Colonic mucosa (tissue), 4 donors: ENCODE measurements at places on chromosomes 6 and 20.

DNA sequence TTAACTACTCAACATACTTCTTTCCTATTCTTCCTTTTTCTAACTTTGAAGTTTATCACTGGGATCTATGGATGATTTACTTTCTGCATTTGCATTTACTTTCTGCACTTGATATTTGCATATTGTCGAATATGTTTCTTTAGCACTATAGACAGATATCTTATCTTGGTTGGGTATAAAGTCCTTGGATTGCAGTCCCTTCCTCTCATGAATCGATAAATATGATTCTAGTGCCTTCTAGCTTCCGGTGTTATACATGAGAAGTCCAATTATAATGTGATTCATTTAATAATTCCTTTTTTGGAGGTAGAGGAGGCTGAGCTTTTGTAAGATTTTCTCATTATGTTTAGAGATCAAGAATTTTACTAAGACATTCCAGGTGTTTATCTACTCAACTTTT, 321.2 kb upstream of the RUNX2 start:
- DNase-seq: no peak

DNA sequence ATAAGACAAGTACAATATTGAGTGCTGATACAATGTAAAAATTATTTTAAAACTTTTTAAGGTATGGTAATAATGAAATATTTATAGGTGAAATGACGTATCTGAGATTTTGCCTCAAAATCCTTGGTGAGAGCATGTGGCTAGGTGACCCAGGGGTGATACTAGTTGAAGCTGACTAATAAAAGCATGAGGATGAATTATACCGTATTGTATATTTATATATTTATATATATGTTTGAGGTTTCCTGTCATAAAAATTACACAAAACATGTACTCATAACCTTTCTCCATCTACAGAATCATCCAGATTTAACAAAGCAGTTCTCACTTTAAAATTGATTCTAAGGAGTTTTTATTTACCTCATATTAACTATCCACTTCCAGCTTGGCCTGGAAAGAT, 358.1 kb downstream of the CDKAL1 start:
- DNase-seq: no peak

- DNase-seq: no peak
Measured at GRCh38 chr20:50286609-50287008, 96.0 kb downstream of the CEBPB start.

- no peak for DNase-seq
Measured at GRCh38 chr6:46993846-46994245, 48.3 kb downstream of the ADGRF1 start.

- no peak for DNase-seq
Measured at GRCh38 chr6:107458672-107459282, 587 bp downstream of the PDSS2 start.

- no peak for DNase-seq
Measured at GRCh38 chr20:61871160-61871559, 194.5 kb downstream of the TAF4 start.

DNA sequence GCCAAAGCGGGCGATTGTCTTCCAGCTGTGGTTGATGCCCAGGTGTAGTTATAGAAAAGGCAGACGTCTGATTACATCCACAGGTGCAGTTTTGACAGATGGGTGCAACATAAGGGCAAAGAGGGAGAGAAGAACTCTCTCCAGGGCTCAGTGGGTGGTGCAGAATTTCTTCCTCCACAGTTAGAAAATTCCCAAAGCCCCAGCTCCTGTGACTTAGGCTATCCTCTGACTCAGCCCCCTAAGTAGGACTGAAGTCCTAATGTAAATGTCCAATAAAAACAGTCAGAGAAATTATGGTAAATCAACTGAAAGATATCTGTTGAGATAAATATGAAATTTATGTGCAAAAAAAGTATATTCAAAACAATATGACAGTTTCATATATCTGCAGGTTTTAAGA, 31.4 kb downstream of the LYRM4 start:
- DNase-seq: no peak

DNA sequence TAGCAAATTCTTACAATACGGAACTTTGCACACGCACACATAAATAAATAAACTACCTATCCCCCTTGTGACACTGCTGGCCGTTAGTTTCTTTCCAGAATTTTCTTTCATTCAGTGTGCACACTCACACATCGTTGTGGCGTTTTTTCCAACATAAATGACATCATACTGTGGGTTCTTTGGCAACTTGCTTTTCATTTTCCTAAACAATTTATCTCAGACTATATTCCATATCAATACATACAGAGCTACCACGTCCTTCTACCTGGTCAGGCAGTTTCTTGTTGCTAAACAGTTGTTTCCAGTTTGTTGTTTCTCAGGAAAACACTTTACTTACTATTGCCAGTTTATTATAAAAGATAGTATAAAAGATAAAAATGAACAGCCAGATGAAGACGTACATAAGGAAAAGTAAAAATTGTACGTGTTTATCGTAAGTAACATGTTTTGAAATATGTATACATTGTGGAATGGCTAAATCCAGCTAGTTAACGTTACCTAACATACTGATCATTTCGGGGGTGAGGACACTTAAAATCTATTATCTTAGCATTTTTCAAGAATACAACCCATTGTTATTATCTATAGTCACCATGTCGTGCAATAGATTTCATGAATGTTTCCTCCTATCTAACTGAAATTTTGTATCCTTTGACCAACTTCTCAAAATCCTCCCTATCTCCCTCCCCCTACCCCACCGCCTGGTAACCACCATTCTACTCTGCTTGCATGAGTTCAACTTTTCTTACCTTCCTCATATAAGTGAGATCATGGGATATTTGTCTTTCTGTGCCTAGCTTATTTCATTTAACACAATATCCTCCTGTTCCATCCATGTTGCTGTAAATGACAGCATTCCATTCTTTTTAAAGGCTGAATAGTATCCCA, 1.2 kb upstream of the TP53RK start:
- DNase-seq: no peak

DNA sequence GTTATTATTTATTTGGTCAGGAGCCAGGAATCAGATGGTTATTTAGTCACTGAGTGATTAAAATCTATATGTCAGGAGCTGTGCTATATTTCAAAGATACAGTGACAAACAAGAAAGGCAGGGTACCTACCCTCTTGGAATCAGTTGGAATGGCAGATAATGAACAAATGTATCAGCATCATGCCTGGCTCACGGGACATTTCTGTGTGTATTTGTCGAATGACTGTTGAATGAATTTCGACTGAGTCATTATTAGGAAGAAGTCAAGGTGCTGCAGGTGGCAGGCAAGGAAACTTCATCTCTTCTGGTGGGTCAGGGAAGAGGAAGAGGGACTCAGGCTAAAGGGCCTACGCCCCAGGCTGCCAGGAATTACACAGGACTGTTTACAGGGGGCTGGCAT, 13.6 kb downstream of the PKIG start:
- no peak for DNase-seq

DNA sequence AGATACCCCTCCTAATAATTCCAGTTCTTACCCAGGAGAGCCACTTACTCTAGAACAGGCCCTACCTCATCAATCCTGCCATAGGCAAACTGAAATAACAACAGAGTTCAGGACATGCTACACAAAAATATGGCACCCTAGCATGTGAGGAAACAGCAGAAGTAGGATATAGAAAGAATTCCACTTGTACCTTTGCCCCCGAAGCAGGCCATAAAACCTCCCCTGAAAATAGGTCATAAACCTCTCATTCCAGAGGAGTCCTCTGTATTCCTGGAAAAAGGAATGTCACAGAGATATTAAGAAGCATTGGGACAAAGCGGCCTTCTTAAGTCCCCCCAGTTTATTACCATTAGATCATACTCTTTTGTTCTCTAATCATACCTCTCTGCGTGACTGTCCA, 504.3 kb upstream of the MARCKS start:
- DNase-seq: peak; percentile 59

- DNase-seq: no peak
Measured at GRCh38 chr20:48319943-48320584, 507.7 kb downstream of the PREX1 start.

GRCh38 chr6:47363736-47364135, 54.0 kb upstream of the TNFRSF21 start:
- DNase-seq: no peak

- no peak for DNase-seq
Measured at GRCh38 chr6:158279615-158280014, 32.6 kb upstream of the TULP4 start.

GRCh38 chr6:92243315-92243714, 1176.0 kb downstream of the EPHA7 start:
- DNase-seq: no peak

DNA sequence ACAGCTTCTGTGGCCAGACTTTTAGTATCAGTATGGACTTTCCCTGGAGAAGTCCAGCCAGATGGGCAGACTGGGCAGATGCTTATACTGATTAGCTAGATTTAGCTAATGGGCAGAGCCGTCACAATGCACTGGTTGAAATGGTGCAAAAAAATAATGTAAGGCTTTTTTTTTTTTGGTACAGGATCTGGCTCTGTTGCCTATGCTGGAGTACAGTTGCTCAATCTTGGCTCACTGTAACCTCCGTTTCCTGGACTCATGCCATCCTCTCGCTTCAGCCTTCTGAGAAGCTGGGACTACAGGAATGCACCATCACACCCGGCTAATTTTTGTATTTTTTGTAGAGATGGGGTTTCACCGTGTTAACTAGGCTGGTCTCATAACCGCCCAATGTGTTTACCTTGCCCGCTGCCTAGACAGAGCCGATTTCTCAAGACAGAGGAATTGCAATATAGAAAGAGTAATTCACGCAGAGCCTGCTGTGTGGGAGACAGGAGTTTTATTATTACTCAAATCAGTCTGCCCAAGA, 16.4 kb upstream of the KIFC1 start:
- peak; percentile 68 for DNase-seq

- no peak for DNase-seq
Measured at GRCh38 chr6:44732243-44732642, 344.7 kb downstream of the CDC5L start.

DNA sequence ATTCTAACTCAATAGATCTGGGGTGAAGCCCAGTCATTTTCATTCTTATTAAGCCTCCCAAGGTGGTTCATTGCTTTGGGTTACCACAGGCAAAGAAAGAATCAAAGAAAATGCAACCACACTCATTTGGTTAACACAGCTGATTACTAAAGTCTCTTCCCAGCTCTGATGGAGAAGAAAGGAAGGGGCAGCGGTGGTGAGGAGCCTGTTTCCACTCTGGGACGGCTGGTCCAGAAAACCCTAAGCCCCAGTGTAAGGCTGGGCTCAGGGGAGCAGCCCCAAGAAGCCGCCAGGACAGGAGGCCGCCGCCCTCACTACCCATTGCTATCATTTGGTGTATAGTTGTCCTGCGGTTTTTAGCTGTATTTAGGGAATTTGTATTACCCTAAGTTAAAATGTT, 226.9 kb downstream of the CD83 start:
- no peak for DNase-seq

DNA sequence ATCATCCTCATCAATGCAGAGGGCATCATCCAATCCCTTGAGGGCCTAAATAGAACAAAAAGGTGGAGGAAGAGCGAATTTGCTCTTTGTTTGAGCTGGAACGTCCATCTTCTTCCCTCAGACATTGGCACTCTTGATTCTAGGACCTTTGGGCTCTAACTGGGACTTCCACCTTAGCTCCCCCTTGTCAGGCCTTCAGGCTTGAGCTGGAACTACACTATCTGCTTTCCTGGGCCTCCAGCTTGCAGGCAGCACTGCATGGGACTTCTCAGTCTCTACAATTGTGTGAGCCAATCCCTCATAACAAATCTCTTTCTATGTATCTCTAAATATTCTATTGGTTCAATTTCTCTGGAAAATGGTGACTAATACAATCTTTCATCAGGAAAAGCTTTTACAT, 155.4 kb downstream of the MCHR2 start:
- no peak for DNase-seq

GRCh38 chr20:2692036-2692885, at the start of gene EBF4:
Gene EBF4 (plus strand): TSS chr20:2692780. CDS start chr20:2693646, 866 bp downstream.
- DNase-seq: no peak

DNA sequence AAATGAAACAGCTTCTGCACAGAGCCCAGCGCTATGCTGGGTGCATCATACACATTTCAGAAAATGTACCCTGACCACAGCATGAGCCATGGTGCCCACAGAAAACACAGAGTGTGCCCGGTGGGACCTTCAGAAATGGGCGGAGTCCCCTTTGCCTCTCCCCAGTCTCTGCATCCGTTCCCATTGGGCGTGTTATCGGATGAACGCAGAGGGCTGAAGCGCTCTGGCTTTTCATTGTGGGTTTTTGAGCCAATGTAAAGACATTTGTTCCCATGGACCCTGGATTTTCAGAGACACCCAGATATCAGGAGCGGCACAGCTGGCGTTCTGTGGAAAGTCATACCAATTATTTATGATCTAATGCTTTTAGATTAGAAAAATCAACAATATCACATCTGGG, 99.8 kb downstream of the DACT2 start:
- no peak for DNase-seq

- peak; percentile 77 for DNase-seq
Measured at GRCh38 chr6:44151348-44152108, 7.1 kb upstream of the CAPN11 start.

- DNase-seq: no peak
Measured at GRCh38 chr20:33859157-33859695, 48.1 kb downstream of the CHMP4B start.

DNA sequence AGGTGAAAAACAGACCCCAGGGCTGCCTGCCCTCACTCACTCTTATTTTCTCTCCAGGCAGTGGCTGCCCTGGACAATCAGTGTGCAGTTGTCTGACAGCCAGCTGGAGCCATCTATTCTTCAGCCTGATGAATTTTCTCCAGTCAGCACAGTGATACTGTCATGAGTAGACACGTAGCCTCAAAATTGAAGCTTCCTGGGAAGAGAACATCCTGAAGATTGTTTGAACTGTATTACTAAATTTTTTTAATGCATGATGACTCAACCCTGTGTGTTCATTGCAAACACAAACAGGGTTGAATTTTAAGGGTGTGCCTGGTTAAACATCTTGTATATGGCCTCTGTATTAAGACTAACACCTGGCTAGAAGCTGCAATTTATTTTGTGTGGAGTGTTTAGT, 49.8 kb upstream of the STXBP5 start:
- no peak for DNase-seq

DNA sequence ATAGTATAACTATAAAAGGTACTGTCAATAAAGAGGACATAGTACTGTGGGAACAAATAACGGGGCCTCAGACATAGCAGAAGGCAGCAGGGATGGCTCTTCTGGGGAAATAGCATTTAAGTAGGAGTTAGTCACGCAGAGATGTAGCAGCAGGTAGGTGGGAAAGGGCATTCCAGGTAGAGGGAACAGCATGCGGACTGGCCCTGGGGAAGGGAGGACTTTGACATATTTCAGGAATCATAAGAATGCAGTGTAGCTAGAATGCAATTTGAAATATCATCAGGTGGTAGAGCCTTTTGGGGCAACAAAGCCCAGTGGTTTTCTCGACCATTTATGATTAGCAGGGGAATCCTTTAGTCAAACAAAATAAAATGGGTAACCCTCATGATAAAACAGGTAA, 191.1 kb downstream of the SLC24A3 start:
- no peak for DNase-seq
